ENCODE measurements at places on chromosomes 7 and 10.

DNA sequence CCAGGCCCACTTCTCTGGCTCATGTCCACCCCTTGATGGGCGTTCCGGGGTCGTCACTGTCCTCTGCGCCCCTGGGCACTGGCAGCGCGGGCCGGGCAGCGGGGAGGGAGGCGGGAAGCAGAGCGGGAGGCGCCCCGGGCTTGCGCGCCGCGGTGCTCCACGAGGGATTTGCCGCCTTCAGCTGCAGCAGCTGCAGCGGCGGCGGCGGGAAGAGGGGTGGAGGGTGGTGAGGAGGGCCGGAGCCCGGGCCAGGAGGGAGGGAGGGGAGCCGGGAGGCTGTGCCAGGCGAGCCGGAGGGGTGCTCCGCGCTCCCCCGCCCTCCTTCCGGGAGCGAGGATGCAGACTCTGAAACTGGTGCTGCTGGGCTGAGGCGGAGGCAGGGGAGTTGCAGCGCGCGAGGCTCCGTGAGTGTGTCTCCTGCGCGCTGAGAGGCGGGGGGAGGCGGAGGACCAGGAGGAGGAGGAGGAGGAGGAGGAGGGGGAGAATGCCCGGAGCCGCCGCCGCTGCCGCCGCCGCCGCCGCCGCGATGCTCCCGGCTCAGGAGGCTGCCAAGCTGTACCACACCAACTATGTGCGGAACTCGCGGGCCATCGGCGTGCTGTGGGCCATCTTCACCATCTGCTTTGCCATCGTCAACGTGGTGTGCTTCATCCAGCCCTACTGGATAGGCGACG, at the start of gene LHFPL3:
LHFPL3 (plus strand) TSS at position 308 of the 674 bp plus-strand sequence.
- peaks cover 37% of the 10 kb centered on the region for H3K27me3 ChIP-seq
- no peak for DNase-seq
- H3K4me3 ChIP-seq, result peak within 1 kb of the TSS; percentile 14
- no peak within 1 kb of the TSS for H3K27ac ChIP-seq
- H3K4me1 ChIP-seq, result no peaks in the 10 kb centered on the region

GRCh38 chr10:2839081-2839725, 228.1 kb upstream of the PFKP start:
- no peaks in the 10 kb centered on the region for H3K36me3 ChIP-seq
- H3K4me1 ChIP-seq, result no peaks in the 10 kb centered on the region
- no peak for DNase-seq
- H3K27ac ChIP-seq, result no peak overlapping the region
- H3K4me3 ChIP-seq, result no peak overlapping the region

DNA sequence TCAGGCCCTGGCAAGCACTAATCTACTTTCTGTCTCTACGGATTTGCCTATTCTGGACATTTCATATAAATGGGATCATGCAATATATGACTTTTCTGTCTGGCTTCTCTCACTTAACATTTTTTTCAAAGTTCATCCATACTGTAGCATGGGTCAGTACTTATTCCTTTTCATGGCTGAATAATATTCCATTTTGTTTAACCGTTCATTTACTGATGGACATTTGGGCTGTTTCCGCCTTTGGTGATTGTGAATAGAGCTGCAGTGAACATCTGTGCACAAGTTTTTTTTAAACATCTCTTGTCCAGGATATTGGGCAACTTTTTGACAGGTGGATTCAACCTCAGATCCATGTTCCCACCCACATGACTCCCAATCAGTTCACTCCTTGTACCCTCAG, 31.0 kb downstream of the AIFM2 start:
- no peak overlapping the region for H3K4me3 ChIP-seq
- H3K36me3 ChIP-seq, result peaks cover 73% of the 10 kb centered on the region
- no peaks in the 10 kb centered on the region for H3K27me3 ChIP-seq

DNA sequence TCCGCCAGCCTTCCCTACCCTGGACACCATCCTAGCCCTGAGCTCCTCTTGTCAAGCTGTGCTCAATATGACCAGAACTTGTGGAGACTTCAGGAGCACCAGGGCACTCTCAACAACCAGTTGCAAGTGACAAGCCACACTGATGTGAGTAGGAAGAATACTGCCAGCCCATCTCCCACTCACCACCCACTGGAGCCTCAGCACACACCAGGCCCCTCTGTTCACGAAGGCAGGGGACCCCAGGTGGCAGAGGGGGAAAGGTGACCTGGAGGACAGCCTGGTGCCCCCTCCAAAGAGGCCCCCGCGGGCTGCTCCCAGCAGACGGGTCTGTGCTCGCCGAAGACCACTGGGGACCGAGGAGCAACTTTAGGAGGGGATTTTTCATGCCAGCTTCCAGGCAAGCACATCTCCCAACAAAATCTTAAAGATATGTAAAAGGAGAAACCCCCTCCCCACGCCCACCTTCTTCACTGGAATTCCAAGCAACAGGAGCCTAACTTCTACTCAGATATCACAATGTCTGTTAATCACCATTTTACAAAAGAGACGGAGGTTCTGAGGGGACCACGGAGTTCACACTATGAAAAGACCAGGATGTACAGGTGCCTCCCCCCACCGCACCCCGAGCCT, 1.0 kb downstream of the MMD2 start:
- H3K4me1 ChIP-seq, result peaks cover 12% of the 10 kb centered on the region
- no peaks in the 10 kb centered on the region for H3K36me3 ChIP-seq
- no peak overlapping the region for H3K27ac ChIP-seq

GRCh38 chr10:121628859-121629258, 30.6 kb upstream of the FGFR2 start:
- no peak for DNase-seq
- H3K27me3 ChIP-seq, result no peaks in the 10 kb centered on the region
- H3K27ac ChIP-seq, result no peak overlapping the region
- no peaks in the 10 kb centered on the region for H3K36me3 ChIP-seq

- peak overlapping the region; percentile 71 for H3K27ac ChIP-seq
- DNase-seq, result no peak
- H3K4me1 ChIP-seq, result peaks cover 68% of the 10 kb centered on the region
Measured at GRCh38 chr7:90663176-90663575, 67.1 kb downstream of the CDK14 start.

- H3K27me3 ChIP-seq, result no peaks in the 10 kb centered on the region
- DNase-seq, result peak; percentile 49
- H3K4me1 ChIP-seq, result no peaks in the 10 kb centered on the region
- no peaks in the 10 kb centered on the region for H3K36me3 ChIP-seq
- no peak overlapping the region for H3K4me3 ChIP-seq
Measured at GRCh38 chr7:143205560-143206293, 16.1 kb upstream of the TAS2R40 start.

DNA sequence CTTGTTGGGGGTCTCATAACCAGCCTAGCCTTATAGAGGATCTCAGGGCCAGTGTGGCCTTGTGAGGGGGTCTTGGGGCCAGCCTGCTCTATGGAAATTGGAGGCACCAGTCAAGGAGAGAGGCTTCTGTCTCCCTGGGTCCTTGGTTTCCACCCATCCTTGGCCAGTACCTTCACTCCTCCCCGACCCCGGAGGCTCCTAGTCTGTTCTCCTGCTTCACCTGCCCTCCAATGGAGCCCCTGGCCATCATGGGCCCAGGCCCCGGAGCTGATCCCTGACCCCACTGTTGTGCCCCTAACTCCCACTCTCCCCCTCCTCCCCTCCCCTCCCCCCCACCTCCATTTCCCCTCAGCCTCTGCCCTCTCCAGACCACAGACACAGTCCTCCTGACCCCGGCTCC, 29.7 kb downstream of the RASGEF1A start:
- no peaks in the 10 kb centered on the region for H3K27me3 ChIP-seq
- H3K36me3 ChIP-seq, result no peaks in the 10 kb centered on the region
- H3K4me1 ChIP-seq, result no peaks in the 10 kb centered on the region
- no peak overlapping the region for H3K27ac ChIP-seq

- peak; percentile 38 for DNase-seq
- H3K4me3 ChIP-seq, result peak overlapping the region; percentile 85
- peak overlapping the region; percentile 99 for H3K27ac ChIP-seq
- no peaks in the 10 kb centered on the region for H3K36me3 ChIP-seq
Measured at GRCh38 chr7:87152897-87153641, 816 bp downstream of the DMTF1 start.

DNA sequence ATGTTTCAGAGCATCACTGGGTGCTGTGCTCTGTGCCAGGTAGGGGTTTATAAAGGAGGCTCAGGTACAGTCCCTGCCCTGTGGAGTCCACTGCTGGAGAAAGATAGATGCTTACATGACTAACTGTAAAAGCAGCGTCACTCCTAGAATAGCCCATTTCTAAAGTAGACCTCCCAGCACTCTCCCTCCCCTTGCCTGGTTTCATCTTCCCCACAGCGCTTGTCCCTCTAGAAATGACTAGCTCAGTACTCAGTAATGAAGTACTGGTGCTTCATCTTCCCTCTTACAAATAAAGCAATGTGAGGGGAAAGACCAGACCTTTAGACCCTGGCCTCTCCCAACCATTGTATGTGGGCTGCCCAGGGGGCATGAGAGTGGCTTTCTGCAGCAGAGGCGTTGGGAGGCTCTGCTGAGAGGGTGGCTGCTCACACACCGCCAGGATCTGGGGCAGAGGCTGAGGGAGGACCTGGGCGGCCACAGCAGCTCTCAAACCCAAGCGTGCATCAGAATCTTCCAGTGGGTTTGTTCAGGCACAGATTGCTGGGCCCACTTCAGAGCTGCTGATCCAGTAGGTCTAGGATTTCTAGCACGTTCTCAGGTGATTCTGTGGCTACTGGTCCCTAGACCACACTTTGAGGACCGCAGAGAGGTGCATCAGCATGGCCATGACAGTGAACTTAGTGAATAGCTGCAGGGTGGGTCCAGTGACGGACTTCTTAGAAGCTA, 110.3 kb upstream of the ANLN start:
- H3K4me1 ChIP-seq, result no peaks in the 10 kb centered on the region
- H3K4me3 ChIP-seq, result no peak overlapping the region
- no peak for DNase-seq
- no peaks in the 10 kb centered on the region for H3K27me3 ChIP-seq
- H3K36me3 ChIP-seq, result no peaks in the 10 kb centered on the region

All from tibial artery (tissue), 4 donors.